ENCODE measurements at places on chromosomes 16 and 17. TPM values are rescaled to one million over a fixed set of nuclear protein-coding genes. Genes with fewer than 3 reads are reported as not detected.
A peak's percentile ranks its signal among the peaks of the same experiment; 100 is the strongest.

- no peak for DNase-seq
These were observed 7.2 kb upstream of the UNK start for GRCh38 chr17:75777296-75777922.

- no peak for DNase-seq
These were observed 5.7 kb downstream of the IRX5 start for GRCh38 chr16:54936201-54936978.

DNA sequence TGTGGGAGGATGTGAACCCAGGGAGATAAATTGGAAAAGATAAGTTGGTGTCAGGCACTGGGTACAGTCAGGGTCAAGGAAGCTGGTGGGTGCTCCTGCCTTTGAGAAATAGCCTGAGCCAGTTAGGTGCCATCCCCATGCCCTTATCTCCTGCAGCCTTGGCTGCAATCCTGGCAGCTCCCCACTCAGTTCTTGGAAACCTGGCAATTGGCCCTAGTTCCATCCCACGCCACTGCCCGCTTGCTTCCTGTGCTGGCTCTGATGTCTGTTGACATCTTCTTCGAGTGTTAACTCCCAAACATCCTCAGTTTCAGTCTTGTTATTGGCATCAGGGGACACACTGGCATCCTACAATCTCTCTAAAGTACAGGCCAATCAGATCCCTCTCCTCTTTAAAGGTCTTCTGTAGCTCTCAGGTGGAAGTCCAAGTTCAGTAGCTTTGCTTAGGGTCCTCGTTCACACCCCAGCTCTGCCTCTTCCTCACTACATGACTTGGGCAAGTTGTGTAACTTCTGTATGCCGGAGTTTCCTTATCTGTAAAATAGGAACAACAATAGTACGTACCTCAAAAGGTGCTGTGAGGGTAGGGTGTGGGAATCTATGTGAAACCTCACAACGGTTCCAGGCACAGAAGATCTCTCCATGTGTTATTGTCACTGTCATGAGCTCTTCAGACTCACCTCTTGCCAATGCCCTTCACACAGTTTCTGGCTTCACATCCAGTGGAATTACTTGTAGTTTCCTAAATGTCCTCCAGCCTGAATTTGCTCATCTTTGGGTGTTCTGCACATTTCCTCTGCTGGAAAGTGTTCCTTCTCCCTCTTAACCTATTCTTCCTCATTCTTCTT is 13.5 kb upstream of the PRKAR1A start:
- no peak for DNase-seq

- DNase-seq: no peak
These were observed 12.4 kb upstream of the CTCF start for GRCh38 chr16:67549936-67550335.

DNA sequence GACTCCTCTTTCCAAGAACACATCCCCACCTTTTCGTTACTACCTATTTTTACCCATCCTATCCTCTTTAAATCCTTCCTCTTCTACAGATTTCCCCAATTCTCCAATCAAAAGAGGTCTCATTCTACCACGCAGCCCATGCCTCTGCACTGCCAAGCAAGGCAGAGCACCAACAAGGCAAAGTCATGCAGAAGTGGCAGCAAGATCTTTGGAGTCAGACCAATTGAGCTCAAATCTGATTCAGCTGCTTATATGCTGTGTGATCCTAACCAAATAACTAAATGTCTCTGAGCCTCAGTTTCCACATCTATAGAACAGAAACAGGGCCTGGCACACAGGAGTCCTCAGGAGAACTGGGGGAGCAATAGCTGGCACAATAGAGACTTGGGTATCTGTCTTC is 41.0 kb downstream of the TOM1L2 start:
- DNase-seq: no peak

DNA sequence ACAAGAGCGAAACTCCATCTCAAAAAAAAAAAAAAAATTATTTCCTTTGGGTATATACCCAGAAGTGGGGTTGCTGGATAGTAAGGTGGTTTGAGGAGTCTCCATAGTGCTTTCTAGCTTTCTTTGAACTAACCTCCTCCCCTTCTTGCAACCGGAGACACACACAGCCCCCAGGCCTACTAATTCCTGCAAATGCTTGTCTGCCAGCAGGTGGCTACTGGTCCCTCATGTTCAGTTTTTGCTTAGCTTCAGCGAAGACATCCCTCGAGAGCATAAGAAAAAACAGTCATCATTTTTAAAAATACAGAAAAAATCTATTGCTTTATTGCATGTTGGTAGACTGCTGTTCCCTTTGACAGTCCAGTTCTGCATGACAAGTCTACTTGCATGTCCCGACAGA is 439.0 kb downstream of the UTP18 start:
- DNase-seq: no peak

GRCh38 chr16:75794426-75794825 is 68.1 kb upstream of the CPHXL start:
- no peak for DNase-seq

GRCh38 chr16:84948851-84949610 is 62.3 kb downstream of the ZDHHC7 start:
- no peak for DNase-seq

GRCh38 chr17:72984145-72984925 is 108.2 kb downstream of the SLC39A11 start:
- DNase-seq: no peak

DNA sequence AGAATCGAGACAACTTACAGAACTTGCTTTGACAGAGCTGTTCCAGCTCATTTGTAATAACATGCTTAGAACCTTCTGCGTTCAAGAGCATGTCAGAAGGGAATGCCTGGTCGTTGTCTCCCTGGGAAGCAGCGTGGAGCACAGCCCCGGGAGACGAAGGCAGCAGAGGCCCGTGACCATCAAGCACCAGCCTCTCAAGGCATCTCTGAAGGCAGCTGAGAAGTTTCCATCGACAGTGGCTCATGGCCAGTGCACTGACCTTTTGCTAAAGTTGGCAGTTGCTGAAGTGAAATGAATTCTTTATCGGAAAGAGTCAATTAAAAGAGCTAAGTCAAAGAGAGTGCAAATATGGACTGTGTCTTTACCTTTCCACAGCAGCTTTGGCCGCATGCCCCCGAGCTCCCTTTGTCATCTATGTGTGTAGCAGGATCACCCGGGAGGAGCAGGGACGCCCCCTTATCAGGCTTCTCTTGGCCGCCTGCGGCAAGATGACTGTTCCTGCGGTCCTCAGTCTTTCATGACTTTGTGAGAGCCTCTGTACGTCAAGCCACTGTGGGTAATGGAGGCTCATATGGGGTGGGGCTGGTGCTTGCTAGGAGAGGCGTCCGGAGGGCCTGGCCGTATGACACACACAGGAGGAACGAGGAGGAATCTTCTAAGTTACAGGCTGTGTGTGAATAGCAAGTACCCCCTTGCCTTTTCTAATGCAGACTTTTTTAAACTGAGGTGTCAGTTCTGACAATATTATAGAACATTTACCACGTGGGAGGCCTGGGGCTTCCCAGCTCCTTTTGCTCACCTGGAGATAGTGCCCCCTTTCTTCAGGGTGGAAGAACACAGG is 54.2 kb downstream of the LDHD start:
- no peak for DNase-seq

DNA sequence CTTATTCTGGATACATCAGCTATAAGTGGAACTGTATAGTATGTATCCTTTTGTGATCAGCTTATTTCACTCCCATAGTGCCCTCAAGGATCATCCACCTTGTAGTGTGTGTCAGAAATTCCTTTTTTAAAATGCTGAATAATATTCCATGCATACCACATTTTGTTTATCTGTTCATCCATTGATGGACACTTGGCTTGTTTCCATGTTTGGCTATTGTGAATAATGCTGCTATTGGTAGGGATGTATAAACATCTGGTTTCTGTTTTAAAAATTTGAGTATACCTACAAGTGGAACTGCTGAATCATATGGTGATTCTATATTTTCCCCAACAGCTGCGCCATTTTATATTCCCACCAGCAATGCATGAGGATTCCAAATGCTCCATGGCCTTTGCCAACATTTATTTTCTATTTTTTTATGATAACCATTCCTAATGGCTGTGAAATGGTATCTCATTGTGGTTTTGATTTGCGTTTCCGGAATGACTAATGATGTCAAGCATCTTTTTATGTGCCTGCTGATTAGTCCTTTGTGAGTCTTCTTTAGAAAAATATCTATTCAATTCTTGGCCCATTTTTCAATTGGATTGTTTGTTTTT is 11.6 kb downstream of the RCVRN start:
- DNase-seq: no peak

DNA sequence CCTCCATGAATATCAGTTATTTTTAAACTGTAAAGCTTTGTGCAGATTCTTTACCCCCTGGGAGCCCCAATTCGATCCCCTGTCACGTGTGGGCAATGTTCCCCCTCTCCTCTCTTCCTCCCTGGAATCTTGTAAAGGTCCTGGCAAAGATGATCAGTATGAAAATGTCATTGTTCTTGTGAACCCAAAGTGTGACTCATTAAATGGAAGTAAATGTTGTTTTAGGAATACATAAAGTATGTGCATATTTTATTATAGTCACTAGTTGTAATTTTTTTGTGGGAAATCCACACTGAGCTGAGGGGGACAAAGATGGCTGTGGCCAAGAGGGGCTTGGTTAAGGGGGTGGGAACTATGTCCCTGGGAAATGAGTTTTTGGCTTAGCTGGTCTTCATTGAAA is 2.3 kb downstream of the CCL11 start:
- DNase-seq: no peak

GRCh38 chr17:30550512-30551273 is 73.5 kb downstream of the GOSR1 start:
- DNase-seq: no peak

GRCh38 chr17:27218719-27219488 is 75.0 kb upstream of the WSB1 start:
- DNase-seq: no peak

DNA sequence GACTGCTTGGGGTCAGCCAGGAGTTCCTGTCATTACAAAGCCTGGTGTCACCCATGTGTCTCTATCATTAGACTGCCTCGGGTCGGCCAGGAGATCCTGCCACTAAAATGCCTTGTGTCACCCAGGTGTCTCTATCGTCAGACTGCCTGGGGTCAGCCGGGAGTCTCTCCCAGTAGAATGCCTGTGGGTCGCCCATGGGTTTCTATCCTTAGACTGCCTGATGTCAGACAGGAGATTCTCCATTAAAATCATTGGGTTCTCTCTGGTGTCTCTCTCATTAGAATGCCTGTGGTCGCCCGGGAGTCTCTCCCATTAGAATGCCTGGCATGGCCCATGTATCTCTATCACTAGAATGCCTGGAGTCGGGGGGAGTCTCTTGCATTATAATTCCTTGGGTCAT is 2231.0 kb downstream of the TP53TG3F start:
- DNase-seq: no peak

- DNase-seq: no peak
These were observed 36.7 kb downstream of the KIAA0753 start for GRCh38 chr17:6603744-6604325.

DNA sequence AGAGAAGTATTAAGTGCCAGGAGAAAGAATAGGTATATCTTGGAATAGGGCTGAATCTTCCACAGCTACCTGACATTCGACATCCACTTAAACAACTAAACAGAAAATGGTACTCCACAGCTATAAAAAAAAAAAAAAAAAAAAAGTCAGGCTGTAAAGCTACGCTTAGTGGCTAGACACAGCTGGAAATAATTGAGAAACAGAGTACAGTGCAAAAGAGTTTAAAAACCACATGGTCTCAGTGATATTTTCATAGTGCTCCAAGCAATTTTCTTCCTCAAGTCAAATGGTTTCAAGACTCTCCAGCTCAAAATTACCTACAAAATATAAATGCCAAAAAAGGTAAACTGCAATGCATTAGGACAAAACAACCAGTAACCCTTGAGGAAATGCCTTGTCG is 607.1 kb downstream of the KCNJ2 start:
- DNase-seq: no peak

DNA sequence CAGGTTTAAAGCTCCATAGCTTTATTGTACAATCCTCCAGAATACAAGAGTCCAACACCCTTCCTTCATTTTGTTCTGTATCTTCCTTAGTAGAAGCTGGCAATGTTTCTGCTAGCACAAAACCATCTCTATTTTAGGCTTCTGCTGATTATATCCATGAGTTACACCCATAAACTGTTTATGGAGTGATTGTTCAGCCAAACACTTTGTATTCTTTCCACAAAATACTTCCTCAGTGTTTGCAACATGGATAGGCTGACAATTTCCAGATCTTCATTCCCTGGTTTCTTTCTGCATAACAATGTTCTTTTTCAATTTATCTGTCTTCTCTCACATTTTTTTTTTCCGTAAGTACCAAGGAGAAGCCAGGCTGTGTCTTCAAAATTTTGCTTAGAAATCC is 839.9 kb upstream of the CDH8 start:
- DNase-seq: no peak

DNA sequence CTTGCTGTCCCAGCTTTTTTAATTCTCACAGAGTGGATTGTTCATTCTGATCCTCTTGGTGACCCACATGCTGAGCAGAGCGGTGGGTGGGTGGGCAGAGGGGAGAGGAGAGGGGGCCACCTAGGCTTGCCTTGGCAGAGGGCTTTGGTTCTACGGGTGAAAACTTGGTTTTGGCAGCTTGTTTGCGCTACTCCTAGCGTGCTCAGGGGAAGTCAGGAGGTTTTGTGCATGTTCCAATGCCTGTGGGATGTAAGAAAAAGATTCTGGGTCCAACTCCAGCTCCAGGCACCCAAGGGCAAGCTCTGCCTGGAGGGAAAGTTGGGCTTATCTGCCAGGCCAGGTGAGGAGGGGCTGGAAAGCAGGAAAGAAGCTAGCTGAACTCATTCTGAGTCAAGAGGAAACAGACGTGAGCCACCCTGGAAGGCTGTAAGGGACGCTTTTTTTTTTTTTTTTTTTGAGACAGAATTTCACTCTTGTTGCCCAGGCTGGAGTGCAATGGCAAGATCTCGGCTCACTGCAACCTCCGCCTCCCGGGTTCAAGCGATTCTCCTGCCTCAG is 169.1 kb downstream of the WSCD1 start:
- no peak for DNase-seq

DNA sequence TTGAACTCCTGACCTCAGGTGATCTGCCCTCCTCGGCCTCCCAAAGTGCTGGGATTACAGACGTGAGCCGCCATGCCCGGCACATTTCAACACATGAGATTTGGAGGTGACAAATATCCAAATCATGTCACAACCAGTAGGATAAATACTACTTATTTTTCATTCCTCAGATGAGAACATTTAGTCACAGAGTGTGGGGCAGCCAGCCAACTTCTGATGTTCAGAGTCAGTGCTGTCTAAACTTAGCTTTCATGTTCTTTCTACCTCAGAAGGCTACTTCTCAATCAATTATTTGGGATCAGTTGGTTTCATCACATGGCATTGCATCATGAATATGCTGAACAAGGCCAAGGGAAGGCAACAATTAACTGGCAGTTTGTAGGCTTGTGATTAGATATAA is 134.5 kb downstream of the CDH13 start:
- peak; percentile 6 for DNase-seq

- DNase-seq: no peak
These were observed 8.4 kb downstream of the TMEM98 start for GRCh38 chr17:32936186-32936893.

The GRB7 gene
- total RNA-seq: 1.7 TPM

The SOST gene
- not detected for total RNA-seq

The SLC16A11 gene
- not detected for total RNA-seq

The SMIM36 gene
- not detected for total RNA-seq

The EVI2B gene
- 0.07 TPM for total RNA-seq

The ZNF629 gene
- total RNA-seq: 10.9 TPM

The UBALD1 gene
- 11.5 TPM for total RNA-seq

The PNMT gene
- not detected for total RNA-seq

The CHD3 gene
- total RNA-seq: 63.9 TPM

The SLFN13 gene
- total RNA-seq: 1.0 TPM

The OR3A2 gene
- not detected for total RNA-seq

The WFIKKN1 gene
- 0.43 TPM for total RNA-seq

The BCO1 gene
- total RNA-seq: not detected

The C1QL1 gene
- total RNA-seq: 0.84 TPM
